ENCODE measurements at places on chromosomes 1 and 21.

DNA sequence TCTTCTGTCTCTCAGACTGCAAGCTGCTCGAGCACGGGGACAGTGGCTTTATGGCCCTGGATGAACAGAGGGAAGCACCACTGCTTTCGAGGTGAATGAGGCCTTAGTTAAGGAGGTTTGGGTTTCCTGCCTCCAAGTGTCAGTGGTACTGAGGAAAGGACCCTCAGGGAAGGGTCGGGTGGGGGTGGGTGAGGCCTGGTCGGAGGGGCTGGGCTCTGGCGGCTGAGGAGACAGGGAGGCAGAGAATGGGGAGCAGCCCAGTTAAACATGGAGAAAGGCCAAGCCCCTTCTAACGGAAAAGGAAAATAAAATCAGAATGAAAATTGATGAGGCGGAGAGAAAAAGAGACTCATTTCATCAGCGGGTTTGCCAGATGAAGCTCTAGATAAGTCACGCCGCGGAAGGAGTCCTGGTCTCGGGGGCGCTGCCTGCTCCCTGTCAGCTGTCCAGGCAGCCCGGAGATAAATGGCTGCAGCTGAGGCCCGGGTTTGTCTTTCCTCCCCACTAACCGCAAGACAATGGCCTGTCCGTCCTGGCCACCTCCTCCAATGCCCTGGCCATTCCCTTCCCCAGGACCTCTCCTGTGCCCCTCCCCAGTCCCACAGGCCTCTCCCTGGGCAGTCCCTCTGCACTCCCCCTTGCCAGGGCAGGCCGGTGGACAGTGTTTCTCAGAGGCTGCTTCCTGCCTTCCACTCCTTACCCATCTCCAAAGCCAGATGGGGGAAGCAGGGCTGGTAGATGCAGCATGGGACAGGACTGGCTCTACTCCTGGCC is 55.2 kb downstream of the LRRN2 start:
- no peak for DNase-seq

DNA sequence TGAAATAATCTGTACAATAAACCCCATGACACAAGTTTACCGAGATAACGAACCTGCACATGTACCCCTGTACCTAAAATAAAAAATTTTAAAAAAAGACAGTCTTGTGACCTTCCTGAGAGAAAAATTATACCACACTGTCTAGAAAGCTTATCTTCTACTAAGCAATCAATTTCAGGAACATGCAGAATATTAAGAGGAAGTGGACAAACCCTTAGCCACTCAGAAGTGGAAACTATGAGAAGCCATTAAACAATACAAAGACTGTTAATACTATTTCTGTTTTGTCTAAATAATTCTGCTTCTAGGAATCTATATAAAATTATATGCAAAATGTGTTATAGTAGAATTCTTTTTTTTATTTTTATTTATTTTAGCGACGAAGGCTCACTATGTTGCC is 93.9 kb downstream of the ADAMTS1 start:
- DNase-seq = no peak

GRCh38 chr1:161420763-161421455 is 53.2 kb upstream of the CFAP126 start:
- no peak for DNase-seq

DNA sequence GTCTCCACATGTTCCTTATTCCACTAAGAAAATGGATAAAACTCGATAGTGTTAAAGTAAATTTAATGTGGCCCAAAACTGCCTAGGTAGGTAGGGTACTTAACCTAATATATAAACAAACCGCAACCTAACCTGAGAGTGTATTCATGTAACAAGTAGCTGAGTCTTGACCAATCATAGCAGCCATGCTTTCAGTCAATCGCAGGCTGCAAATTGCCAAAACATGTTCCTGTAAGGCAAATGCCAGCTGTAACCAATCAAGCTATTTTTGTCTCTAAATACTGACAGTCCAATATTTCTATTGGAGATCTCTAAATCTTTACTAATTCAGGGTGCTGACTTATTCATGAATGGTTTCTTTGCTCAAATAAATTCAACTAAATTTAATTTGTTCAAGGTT is 3.1 kb upstream of the HMGCS2 start:
- DNase-seq = peak; percentile 15

- DNase-seq = no peak
These were observed 142.4 kb downstream of the CAMTA1 start for GRCh38 chr1:6927626-6928025.

GRCh38 chr1:244302876-244303609 is 148.7 kb downstream of the ADSS2 start:
- DNase-seq = no peak

GRCh38 chr1:31691951-31692350 is 11.9 kb downstream of the COL16A1 start:
- DNase-seq = no peak

DNA sequence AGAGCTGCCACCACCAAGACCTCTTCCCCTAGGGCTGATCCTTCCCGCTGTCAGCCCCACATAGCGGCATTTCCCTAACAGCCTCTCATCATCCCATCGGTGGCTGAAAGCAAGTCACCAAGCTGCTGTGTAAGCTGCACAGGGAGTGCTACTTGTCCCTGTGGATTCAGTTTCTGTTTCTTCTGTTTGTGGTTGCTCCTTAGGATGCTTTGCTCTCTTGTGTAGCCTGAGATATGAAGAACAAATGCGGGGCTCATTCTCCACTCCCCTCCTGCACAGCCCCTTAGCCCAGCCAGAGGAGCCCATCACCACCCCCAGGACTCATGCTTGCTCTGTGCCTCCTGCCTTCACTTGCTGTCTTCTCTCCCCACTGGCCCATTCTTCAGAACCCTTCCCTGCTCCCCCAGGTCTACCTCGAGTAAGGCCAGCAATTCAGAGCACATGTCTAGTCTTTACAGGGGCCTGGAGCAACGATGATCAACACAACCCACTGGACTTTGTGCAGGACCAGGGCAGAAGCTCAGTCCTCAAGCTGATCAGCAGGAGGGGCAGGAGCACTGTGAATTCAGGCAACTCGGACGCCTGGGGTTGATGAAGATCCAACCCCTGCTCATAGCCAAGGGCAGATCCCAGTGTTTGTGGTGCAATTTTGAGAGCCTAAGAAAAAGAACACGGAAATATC is 82.6 kb upstream of the GALNT2 start:
- no peak for DNase-seq

- DNase-seq = no peak
These were observed 287.1 kb upstream of the ADGRL4 start for GRCh38 chr1:79293611-79294010.

DNA sequence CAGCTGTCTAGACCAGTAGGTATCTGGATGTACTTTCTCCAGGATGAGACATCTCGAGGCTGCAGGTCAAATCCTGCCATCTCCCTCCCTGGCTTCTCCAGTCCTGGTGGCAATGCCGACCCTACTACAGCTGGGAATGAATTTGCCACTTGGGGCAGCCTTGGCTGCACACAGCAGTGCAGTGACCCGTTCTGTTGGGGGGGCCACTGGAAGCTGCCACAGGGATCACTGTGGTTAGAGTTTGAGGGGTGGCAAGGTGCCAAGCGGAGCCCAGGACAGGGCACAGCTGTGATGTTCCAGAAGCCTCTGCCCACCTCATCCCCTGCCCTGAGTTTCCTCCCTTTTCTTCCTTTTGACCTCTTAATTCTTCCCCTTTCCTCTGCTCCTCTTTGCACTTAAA is 17.1 kb downstream of the COL6A2 start:
- DNase-seq = no peak

GRCh38 chr21:35400233-35400939 is 351.3 kb upstream of the RUNX1 start:
- peak; percentile 30 for DNase-seq

DNA sequence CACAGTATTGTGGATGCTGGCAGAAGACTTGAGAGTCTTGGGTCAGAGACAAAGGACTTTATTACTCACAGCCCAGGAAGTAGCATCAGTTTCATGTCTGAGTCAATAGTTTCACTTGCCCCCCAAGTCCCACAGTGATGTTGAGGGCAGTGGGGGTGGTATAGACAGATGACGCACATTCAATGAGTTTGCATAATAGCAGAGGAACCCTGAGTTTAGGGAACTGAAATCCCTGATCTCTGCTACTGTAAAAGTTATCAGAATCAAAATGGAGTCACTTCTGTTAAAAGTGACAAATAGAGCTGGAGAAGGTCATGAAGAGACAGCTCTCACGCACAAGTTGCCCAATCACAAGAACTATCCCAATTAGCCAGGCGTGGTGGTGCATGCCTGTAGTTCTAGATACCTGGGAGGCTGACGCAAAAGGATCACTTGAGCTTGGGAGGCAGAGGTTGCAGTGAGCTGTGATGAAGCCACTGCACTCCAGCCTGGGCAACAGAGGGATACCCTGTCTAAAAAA is 11.5 kb upstream of the HCRTR1 start:
- no peak for DNase-seq

DNA sequence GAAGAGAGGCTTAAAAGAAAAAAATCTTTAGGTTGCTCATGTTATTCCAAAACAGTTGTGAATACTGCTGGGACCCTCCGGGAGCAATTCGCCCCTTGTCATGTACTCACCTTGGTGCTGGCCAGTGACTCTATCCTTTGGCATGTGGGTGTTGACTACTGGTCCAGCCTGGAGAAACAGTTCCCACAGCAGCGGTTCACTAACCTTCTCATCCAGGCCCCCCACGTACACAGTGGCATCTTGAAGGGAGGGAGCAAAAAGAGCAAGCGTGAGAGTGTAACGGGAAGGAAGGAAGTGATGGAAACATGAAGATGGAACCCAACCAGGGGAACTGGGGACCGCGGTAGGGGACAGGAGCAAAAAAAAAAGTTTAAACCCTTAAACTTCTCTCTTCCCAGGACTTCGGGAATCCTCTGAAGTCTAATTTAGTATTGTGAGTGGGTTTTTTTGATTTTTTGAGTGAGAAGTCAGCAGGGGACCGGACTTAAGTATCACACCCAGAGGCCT is 494 bp downstream of the SF3B4 start:
- no peak for DNase-seq

GRCh38 chr1:85943526-85943925 is 213.0 kb downstream of the COL24A1 start:
- no peak for DNase-seq

GRCh38 chr1:174068000-174068399 is 45.8 kb upstream of the RC3H1 start:
- no peak for DNase-seq

GRCh38 chr1:20654104-20654690 is 7.0 kb downstream of the DDOST start:
- no peak for DNase-seq

DNA sequence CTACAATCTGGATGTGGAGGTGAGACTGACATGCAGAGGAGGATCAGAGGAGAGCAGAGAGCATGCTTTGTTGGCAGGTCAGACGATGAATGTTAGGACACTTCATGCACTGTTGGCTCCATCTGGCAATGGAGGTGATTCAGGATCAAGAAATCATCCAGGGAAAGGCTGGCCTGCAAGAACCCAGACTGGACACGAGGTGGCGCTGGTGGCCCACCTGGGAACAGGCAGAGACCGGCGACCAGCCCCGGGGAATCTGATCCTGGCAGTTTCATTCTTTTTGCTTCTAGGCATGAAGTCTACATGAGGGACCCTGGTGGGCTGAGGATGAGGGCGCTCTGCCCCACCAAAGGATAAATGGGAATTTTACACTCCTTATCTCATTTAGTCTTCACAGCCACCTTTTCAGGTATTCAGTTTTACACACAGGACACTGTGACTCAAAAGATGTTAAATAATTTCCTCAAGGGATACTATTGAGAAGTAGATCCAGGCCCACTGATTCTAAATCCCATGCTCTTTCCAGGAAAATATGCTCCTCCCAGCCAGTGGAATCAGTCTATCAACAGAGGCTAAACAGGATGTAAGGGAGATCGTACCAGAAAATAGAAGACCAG is 26.2 kb upstream of the SCMH1 start:
- DNase-seq = peak; percentile 45

DNA sequence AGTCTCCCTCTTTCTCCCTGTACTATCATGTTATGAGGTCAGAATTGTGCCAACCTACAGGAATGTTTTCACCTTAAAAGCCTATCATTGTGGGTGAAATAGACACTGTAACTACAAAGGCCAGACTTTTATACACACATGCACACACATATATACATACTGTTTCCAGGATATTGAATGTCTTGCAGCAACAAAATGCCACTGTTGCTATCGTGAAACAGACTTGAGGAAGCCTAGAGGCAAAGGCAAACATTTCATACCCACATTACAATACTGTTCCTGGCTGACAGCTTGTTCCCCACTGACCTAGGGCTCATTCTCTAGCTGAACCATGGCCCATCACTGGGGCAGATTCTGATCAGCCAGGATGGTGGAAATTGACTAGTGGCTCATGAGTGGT is 125.1 kb upstream of the DUSP10 start:
- DNase-seq = no peak

GRCh38 chr1:8643542-8644536 is 173.6 kb downstream of the RERE start:
- DNase-seq = no peak

- DNase-seq = no peak
These were observed 217.9 kb downstream of the NEGR1 start for GRCh38 chr1:72064196-72065075.

- no peak for DNase-seq
These were observed 44.4 kb downstream of the TP73 start for GRCh38 chr1:3696689-3697088.

GRCh38 chr1:30971496-30971895 is 62.9 kb upstream of the SDC3 start:
- no peak for DNase-seq

- DNase-seq = no peak
These were observed 185.4 kb upstream of the AJAP1 start for GRCh38 chr1:4468804-4469514.

DNA sequence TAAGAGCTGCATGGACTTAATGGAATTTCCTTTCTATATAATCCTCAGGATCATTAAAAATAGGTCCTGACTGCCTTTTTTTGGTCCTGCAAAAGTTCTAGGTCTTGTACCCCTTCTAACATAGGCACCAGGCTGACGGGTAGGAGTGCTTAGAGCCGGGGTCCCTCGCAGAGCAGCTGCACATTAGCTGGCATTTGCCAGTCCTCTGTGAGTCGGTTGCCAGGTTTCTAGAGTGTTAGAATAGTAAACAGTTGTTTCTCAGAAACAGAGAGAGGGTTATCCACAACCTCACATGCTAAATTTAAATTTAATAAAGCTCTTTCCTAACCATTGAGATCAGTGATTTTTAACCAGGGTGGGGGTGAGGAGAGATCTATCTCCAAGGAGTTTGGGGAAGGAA is 35.4 kb upstream of the HEATR1 start:
- no peak for DNase-seq

- no peak for DNase-seq
These were observed 8.4 kb upstream of the HIVEP3 start for GRCh38 chr1:41927118-41927517.

DNA sequence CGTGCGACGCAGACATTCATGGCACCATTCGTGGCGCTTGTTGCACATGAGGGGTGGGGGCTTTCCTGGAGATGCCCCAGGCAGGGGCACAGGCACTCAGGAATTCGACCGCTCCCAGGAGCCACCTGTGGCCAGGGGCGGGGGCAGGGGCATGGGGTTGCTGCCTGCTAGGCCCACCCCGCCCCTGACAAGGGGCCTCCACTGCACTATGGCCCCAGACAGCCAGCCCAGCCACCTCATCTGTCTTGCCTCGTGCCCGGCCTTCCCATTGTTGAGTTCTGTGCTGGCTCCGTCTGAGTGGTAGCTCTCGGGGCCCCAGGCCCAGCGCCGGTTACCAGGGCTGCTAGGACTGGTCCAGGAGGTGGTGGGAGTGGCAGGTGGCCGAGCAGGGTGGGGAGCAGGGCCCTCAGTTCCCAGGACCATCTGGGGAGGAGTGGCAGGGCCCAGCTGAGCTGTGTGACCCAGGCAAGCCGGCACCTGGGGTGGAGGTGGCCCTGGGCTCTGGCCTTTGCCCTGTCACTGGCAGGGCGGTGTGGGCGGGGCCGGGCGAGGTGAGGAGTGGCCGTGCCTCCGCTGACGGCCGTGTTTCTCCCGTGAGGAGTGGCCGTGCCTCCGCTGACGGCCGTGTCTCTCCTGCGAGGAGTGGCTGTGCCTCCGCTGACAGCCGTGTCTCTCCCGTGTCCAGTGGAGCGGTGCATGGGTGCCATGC is 1.9 kb downstream of the PLCH2 start:
- DNase-seq = no peak
